ENCODE measurements at places on chromosomes 4 and X.
A peak's percentile ranks its signal among the peaks of the same experiment; 100 is the strongest.

DNA sequence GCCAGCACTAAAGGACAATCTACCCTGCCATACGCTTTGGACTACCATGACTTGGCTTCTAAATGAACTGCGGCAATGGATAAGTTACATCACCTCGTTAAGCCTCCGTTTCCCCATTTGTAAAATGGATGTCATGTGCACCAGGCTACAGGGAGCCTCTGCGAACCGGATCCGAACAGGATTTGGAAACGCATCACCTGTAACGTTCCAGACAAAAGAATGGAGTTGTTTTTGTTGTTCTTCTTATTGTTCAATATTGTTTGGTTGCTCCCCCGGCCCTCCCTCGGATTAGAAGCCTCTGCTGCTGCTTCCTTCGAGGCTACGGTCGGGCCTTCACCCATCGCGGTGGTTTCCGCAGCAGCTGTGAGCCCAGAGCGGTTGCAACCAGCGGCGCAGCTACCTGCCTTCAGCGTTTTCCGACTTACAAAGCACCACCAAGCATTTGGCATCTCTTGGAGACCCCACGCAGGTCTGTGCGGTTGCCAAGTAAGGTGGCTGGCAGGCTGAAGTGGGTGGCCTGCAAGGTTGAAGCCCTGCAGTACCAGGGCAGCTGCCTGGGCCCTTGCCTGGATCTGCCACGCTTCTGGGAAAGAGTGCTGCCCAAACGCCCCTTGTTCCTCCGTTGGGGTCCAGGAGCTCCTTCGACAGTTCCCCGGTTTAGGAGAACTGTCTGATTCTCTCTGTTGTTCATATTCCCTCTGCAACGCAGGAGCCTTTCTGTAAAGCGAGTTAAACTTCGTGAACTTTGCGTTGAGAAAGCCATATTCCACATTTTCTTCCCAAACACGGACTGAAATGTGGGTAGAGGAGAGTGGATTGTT, 7.1 kb downstream of the NKX3-2 start:
- peak; percentile 55 for DNase-seq

- no peak for DNase-seq
Observed at GRCh38 chrX:82092307-82092706, 890.4 kb downstream of the SH3BGRL start.

GRCh38 chrX:67544281-67545035, 637 bp downstream of the AR start:
- peak; percentile 65 for DNase-seq

GRCh38 chr4:336099-336892, 1.3 kb upstream of the ZNF141 start:
- DNase-seq, result peak; percentile 70

DNA sequence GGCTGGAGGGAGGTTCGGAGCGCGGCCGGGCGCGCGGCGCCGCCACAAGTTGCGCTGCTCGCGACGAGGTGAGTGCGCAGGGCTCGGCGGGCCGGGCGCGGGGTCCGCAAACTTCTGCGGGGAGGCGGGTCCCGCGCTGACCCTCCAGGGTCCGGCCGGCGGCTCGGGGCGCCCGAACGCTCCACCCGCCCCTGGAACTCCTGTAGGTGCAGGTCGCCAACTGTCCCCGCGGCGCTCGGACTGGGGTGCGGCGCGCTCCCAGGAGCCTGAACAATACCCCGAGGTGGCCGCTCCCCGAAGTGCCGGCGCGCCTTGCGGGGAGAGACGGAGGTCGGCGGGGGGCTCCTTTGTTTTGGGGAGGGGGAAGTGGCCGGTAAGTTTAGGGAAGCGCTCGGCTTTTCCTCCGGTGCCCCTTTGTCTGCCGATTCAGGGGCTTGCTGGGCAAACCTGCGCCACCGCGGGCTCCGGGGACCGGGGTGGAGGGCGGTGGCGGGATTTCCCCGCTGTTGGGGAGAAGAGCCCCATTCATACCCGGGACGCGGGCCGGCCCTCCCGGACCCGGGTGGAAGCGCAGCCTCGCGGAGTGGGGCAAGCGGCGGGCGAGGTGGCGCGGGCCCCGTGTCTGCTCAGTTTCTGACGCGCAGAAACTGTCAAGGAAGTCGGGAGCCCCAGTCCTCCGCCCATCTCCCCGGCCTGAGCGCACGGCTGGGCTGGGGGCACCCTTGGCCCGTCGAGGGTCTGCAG, 694 bp downstream of the TBL1X start:
- no peak for DNase-seq

GRCh38 chr4:61309616-61310015, 109.5 kb downstream of the ADGRL3 start:
- DNase-seq, result no peak

DNA sequence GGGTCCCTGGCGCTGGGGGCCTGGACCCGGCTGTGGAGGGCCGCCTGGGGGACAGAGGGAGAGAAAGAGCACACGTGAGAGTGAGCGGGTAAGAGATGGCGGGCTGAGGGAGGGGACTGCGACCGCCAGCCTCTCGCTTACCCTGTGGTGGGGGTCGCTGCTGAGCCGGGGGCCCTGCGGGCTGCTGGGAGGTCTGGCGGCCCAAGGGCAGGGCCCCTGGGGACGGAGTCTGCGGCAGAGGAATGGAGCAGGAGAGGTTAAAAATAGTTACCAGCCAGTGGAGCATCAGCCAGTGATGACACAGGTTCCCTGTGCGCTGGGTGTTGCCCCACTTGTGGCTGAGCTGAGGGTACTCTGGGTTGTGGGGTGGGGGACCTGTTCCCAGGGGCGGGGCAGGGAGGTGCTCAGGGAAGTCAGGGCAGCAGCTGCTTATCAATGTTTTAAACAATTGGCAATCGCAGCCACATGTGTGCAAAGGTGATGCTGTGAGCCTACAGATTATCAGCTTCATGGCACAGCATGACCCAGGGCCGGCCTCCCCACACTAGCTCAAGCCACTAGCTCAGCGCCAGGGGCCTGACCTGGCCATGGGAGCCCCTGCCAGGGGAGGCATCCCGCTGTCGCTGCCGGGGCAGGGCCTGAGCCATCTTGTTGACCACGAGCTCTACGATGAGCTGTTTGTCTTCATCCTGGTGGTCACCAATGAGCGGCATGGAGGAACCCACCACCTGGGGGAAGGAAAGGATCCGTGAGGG, 7.5 kb upstream of the TIMP1 start:
- DNase-seq, result no peak

- no peak for DNase-seq
Observed at GRCh38 chr4:37535872-37536271, 150.3 kb downstream of the RELL1 start.

- no peak for DNase-seq
Observed at GRCh38 chr4:41590591-41590990, 52.6 kb downstream of the LIMCH1 start.

DNA sequence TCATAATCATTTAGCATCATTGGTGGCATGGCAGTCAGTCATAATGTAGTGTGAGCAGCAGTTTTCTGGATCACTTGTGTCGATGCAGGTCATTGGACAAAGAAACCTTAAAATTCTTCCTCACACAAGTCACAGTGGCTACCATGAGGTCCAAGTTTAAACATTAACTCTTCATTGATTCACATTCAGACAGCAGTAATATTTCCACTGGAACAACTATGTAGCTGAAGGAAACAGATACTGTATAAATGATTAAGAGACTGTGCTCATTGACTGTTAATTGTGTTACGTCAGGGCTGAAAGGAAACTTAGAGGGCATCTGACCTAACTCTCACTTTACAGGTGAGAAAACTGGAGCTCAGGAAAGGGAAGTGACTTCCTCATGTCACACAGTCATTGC, 261.8 kb downstream of the KLHL13 start:
- no peak for DNase-seq

- DNase-seq, result no peak
Observed at GRCh38 chr4:90293320-90293719, 166.1 kb downstream of the CCSER1 start.

DNA sequence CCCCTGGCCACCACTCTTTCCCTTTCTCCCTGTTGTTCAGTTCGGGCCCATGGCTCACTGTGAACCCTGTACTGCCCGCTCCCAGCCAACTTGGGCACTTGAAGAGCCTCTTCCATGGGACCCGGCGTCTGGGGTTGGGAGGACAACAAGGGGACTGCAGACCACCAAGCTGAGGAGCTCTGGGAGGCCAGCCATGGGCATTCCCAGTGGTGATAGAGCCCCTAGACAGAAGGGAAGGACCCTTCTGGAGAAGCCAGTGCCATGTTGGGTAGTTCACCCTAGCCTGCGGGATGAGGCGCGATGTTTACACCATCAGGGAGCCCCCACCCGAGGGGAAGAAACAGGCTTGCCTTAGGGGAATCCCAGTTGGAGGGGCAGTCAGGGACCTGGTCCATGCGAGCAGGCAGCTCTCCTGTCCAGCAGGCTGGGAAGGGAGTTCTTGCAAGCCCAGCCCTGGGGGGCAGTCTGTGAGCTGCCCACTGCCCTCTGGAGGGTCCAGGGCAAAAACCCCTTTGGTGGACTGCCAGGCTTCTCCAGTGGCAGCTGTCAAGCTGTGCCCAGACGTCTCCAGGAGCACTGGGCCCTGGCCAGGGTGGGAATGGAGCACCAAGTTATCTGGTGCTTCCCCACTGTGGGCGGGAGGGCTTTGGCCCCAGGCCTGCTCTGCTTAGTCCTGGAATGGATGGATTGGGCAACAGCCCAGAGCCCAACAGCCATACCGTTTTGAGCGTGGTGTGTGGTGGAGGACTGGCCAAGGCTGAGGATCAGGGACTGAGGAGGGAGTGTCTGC, 23.7 kb upstream of the UBA1 start:
- no peak for DNase-seq
